Glutamatergic neuron (in vitro differentiated cells): ENCODE measurements at places on chromosomes 2 and 18.

GRCh38 chr2:120797421-120798221 lies 62.0 kb downstream of the GLI2 start:
- DNase-seq = no peak

- DNase-seq = no peak
Observed at GRCh38 chr2:128604045-128604444, 285.4 kb upstream of the HS6ST1 start.

- DNase-seq = no peak
Observed at GRCh38 chr2:231129216-231129615, 4.4 kb upstream of the HTR2B start.

- no peak for DNase-seq
Observed at GRCh38 chr18:36580266-36580665, 248.5 kb downstream of the TPGS2 start.

DNA sequence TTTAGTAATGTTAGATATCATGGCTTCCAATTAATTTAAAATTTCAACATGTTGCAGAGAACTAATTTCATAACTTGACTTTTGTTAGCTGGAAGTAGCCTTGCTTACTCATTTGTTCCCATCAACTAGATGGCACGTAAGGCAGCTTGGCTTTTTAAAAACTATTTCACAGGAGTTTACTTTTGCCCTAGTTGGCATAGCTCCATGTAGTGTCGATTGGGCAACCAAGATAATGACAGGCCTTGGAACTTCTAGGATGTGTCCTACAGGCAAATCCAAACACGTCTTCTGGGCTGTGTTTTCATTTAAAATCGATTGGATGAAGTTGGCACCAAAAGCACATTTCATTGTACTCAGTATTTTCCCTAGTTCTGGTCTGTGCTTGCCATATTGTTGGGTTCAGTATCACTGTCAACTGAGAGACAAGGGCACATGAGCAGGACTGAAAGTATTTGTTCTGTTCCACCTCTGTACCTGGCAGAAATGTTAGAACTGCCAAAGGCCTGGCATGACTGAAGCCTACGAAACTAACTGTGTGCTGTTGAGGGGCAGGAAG lies 29.4 kb downstream of the HADHB start:
- no peak for DNase-seq

GRCh38 chr2:146661473-146662096 lies 1183.2 kb upstream of the ACVR2A start:
- DNase-seq = no peak
